ENCODE measurements at places on chromosomes 4 and X.

DNA sequence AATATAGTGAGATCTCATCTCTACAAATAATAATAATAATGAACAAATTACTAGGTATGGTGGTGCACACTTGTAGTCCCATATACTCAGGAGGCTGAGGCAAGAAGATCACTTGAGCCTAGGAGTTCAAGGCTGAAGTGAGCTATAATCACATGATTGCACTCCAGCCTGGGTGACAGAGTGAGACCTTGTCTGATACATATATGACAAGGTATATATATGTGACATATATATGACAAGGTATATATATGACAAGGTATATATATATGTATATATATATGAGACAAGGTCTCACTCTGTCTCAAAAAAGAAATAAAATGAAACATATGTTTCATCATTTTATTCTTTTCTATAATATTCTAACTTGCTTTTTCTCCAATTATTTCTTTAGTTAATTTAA is 278.1 kb upstream of the TET2 start:
- DNase-seq: no peak

DNA sequence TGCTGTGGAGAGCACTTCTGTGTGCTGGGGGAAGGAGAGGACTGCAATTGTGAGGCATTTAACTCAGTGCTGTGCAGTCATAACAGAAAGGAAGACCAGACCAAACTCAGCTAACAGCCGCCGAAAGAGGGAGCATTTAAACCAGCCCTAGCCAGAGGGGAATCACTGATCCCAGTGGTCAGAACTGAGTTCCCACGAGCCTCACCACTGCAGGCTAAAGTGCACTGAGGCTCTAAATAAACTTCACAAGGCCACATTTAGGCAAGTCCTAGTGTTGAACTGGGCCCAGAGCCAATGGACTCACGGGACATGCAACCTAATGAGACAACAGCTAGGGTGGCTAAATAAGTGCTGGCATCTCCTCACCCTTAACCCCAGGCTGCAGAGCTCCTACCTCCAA is 20.4 kb downstream of the IQCM start:
- no peak for DNase-seq

- DNase-seq: no peak
These were observed 7.8 kb downstream of the FLNA start for GRCh38 chrX:154366666-154367055.

- no peak for DNase-seq
These were observed 80.2 kb downstream of the TMEM156 start for GRCh38 chr4:38952017-38952416.

DNA sequence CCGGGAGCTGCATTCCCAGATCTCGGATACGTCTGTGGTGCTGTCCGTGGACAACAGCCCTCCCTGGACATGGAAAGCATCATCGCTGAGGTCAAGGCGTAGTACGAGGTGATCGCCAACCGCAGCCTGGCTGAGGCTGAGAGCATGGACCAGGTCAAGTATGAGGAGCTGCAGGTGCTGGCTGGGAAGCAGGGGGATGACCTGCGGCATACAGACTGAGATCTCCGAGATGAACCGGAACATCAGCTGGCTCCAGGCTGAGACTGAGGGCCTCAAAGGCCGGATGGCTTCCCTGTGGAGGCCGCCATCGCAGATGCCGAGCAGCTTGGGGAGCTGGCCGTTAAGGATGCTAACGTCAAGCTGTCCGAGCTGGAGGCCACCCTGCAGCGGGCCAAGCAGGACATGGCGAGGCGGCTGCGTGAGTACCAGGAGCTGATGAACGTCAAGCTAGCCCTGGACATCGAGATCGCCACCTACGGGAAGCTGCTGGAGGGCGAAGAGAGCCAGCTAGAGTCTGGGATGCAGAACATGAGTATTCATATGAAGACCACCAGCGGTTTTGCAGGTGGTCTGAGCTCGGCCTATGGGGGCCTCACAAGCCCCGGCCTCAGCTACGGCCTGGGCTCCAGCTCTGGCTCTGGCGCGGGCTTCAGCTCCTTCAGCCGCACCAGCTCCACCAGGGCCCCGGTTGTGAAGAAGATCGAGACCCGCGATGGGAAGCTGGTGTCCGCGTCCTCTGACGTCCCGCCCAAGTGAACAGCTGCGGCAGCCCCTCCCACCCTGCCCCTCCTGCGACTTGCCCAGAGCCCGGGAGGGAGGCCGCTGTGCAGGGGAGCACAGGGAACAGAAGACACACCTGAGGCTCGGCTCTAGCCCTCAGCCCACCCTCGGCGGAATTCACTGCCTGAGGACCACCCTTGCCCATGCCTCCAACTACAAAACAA is 29.4 kb upstream of the GABRA3 start:
- DNase-seq: no peak

DNA sequence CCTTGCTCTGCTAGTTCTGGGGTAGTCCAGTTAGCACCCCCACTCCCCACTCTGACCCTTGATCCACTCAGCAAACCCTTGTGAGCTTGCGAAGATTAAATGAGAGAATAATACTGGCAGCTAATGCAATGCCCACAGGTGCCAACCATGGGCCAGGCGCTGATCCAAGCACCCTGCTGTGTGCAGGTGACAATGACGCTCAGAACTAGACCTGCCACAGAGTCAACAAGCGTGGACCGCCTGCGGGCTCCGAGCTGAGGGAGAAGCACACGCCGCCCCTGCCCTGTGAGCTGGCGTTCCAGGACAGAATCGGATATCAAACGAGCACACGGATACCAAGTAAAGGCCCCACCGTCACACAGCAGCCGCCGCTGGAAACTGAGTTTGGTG is 129.2 kb downstream of the FAM53A start:
- no peak for DNase-seq

DNA sequence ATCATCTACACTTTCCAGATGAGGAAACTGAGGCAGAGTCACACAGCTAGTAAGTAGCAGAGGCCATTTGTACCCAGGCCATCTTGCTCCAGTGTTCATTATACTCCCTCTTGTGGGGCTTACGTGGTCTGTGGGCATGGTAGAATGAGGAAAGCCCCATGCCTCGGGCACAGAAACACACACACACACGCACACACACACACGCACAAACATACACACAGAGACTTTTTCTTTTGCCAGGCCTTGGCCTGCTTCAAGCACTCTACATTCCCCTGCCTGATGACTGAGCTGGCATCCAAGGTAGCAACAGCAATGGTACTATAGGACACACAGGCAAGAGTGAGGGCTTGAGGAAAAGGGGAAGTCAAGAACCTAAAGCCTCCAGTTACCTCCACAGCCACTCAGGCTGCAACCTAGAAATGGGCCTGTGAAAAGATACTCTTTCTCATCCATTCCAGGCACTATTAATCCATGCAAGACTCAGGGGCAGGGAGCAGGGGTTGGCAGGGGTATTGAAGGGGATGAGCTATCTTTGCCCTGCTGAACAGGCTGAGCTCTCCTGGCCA is 43.6 kb downstream of the STARD8 start:
- DNase-seq: no peak

- no peak for DNase-seq
These were observed 47.8 kb upstream of the SETD7 start for GRCh38 chr4:139603576-139604410.

DNA sequence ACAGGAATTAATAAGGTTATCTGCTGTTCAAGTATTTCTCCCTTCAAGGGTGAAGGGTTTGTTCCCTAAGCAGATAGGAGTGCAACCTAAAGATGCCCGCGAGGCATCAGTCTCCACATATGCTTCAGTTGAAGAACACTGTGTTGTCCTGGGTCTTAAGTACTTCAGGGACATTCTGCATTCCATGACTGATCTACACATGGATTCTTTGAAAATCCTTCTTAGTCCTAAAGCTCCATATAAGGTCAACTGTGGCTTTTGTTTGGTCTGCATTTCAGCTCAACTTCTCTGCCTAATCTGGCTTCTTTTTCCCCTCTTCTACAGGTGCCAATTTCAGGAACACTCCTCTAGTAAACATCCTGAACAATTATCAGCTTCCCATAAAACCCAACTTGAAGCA is 21.8 kb upstream of the CTSO start:
- no peak for DNase-seq

- DNase-seq: no peak
These were observed 48.5 kb upstream of the ARMCX2 start for GRCh38 chrX:101708163-101708562.

GRCh38 chr4:89586864-89587263 is 250.1 kb downstream of the SNCA start:
- no peak for DNase-seq

DNA sequence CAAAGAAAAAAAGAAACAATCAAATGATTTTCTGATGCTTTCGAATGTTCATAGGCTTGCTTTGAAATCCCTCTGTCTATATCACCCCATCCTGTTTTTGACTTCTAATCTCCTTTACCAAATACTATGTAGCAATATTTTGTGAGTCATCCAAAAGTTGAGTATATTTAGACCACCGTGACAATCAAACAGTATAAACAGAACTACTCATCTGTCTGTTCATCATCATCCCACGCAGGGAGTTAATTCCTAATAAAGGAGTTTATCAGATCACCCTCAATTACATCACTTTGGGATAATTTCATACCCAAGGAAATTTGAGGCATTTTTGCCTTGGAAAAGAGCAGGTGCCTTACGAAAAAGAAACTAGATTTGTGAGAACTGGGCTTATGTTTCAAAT is 212.9 kb downstream of the CBR4 start:
- no peak for DNase-seq

DNA sequence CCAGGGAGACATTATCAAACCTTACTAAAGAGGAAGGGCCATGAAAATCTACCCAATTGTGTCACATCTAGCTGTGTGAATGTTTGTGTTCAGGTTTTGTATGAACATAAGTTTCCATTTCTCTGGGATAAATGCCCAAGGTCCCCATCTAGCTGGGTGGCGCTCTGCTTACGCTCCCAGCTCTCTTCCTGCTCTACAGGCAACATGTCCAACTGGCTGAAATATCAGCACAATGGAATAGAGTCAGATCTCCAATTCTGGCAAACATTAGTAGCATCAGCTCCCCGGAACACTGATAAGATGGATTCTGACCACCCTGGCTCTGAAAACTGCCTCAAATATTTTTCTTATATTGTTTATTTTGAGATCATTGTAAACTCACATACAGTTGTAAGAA is 74.8 kb downstream of the IRF2 start:
- DNase-seq: no peak

- no peak for DNase-seq
These were observed 83.6 kb downstream of the CHM start for GRCh38 chrX:85963736-85964135.

- no peak for DNase-seq
These were observed 116.3 kb upstream of the TMEM150C start for GRCh38 chr4:82678051-82678450.

DNA sequence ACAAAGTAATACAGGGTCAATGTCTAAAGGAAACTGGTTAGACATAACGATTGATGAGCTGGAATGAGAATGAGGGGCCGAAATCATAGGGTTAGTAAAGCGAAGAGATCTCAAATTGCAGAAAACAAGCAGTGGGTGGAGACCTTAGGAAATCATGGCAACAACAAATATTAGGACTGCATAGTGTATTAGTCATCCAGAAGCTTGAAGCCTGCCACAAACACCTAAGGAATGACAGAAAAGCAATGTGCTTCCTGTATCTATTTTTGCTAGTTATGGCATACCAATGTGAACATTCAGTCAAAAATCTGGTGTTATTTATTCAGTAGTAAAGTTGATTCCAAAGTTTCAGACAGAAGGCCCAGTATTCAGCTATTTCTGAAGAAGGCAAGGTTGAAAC is 410.9 kb upstream of the CT83 start:
- DNase-seq: no peak

GRCh38 chrX:13721371-13721770 is 13.0 kb downstream of the TRAPPC2 start:
- DNase-seq: no peak

GRCh38 chr4:95877636-95878035 is 37.7 kb downstream of the PDHA2 start:
- no peak for DNase-seq

- DNase-seq: no peak
These were observed 29.0 kb upstream of the ERVMER34-1 start for GRCh38 chr4:52780206-52780605.

DNA sequence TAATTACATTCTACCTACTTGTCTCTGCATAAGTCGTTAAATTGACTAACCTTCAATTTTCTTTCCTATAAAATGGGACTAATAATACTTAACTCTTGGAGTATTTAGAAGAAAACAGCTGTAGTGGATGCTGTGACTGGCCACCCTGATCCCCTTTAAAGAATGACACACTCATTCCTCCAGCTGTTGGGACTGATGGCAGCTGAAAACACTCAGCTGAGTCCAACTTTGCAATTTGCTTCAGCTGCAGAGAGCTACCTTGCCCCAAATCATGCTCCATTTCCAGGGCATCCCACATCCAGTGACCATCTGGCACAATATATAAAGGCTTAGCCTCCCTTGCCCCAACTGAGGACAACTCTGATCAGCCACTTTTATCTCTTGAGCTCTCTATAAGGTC is 89.1 kb downstream of the MID1IP1 start:
- DNase-seq: no peak

GRCh38 chr4:2105559-2105958 is 46.4 kb downstream of the NAT8L start:
- DNase-seq: no peak

- DNase-seq: no peak
These were observed 100.1 kb downstream of the PPARGC1A start for GRCh38 chr4:23789762-23790161.

GRCh38 chr4:75028196-75028854 is 95.4 kb downstream of the PARM1 start:
- no peak for DNase-seq

- DNase-seq: no peak
These were observed 194.4 kb downstream of the CBR4 start for GRCh38 chr4:168815379-168816345.

DNA sequence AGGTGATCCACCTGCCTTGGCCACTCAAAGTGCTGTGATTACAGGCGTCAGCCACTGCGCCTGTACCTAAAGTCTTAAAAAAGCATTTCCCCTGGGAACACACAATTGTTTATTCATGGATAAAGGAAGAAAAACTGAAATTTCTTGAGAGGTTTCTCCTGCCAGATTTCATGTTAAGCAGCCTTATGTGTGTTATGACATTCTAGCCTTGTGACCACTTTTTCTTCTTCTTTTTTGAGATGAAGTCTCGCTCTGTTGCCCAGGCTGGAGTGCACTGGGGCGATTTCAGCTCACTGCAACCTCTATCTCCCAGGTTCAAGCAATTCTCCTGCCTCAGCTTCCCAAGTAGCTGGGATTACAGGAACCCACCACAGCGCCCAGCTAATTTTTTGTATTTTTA is 57.8 kb upstream of the PLAC8 start:
- no peak for DNase-seq

GRCh38 chrX:155514225-155514624 is 55.8 kb upstream of the F8A3 start:
- no peak for DNase-seq

DNA sequence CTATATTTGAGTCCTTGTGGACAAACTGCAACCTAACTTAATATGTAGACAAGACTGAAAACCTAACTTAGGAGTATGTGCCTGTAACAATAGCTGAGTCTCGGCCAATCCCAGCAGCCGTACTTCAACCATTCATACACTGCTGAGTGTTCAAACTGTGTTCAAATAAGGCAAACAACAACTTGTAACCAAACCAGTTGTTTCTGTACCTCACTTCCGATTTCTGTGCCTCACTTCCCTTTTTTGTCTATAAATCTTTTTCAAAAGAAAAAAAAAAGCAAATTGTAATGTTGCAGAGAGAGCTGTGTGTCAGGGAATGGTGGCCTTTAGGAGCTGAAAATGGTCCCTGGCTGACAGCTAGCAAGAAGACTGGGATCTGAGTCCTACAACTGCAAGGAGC is 46.0 kb downstream of the GEMIN8 start:
- no peak for DNase-seq
